Type B pancreatic cell (in vitro differentiated cells): ENCODE measurements at places on chromosomes 4 and X.

- DNase-seq = no peak
Observed at GRCh38 chrX:144715337-144715736, 532.0 kb upstream of the SPANXN1 start.

DNA sequence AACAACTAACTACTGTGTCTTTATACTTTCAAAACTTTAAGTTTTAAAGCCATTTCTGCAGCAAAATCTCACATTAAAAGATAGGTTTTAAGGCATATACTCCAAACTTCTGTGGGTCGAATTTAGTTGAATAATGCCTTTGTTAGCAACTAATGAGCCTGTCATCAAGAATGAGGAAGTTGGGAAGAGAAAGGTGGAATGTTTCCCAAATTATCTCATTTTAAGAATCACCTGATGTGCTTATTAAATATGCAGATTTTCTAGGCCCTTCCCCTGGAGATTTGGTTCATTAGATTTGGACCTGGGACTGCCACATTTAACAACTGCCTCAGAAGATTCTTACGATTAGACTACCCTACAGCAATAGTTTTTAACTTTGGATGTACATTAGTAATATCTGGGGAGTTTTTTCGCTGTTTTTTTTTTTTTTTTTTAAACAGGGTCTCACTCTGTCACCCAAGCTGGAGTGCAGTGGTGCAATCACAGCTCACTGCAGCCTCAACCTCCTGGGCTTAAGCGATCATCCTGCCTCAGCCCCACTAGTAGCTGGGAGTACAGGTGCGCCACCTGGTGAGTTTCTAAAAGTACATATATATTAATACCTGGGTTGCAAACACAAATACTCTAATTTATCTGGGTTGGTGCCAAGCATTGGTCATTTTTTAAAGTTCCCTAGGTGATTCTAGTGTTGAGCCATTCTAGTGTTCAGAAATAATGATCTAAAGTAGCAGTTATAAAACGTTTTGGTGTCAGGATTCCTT lies 16.1 kb upstream of the TASL start:
- DNase-seq = no peak

- no peak for DNase-seq
Observed at GRCh38 chr4:34943741-34944386, 1300.5 kb downstream of the ARAP2 start.

- DNase-seq = no peak
Observed at GRCh38 chrX:109735202-109735744, 2.2 kb upstream of the ACSL4 start.

DNA sequence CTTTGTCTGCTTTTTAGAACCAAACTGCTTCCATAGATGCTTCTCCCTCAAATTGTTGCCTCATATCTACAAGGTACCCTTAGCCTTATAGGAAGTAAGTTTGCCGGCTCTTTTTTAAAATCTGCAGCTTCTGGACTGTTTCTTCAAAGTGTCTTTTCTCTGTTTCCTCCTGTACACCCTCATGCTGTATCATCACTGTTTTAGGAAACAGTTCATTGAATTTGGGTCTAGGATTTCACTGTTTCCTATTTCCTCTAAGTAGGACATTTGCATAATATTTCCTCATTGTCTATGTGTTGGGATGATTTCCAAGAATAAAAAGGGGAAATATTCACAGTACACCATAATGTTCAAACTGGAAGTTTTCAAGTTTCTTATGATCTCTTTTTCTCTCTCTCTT lies 43.0 kb downstream of the BANK1 start:
- no peak for DNase-seq

DNA sequence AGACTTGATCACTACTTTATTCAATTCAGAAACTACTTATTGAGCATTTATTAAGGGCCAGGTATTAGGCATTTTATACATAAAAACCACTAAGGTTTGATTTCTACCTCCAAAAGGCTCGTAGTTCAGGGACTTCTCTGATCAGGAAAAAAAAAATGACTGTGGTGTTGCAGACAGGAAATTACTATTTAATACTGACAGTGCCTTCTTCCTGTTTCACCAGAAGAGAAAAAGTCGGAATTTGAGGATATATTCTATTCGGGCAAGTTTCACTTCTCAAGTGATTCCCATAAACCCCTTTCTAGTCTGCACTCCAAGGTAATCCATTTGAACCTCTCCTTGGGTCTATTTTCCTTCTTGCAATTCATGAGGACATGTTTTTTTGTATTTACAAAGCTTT lies 15.3 kb upstream of the TASL start:
- DNase-seq = no peak

DNA sequence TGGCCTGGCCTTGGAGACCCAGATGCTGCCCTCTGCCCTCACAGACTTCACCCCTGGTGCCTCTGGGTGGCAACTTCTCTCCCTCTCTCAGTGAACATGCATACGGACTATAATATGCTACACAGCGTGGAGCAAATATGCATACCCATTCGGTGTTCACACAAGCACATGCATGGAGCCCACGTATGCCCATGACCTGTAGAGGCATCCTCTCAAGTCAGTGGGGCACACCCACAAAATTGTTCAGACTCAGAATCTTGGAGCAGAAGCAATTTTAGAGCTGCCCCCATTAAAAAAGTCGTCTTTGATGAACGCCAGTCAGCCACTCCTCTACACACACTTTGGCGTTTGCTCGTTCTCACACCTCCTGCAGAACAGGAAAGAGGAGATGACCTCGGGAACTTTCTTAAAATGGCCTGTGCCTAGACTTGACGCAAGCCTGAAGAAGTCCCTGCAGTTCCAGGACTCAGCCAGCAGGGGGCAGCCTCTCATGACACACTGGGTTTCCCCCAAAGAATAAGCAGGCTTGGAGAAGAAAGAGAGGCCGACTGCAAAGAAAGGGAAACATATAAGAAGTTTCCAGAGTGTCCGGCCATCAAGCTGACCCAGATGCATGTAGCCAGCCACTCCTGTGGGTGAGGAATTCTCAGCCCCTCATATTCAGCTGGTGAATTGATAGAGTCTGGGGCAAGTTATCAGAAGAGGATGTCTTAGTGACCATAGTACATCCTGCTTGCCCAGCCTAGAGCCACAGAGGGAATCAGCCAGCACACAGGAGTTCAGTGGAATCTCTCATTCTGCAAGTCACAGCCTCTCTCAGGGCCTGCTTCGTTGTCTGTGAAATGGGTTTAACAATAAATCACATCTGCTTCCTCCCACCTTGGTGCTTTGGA lies 17.3 kb downstream of the APLN start:
- DNase-seq = peak; percentile 79

GRCh38 chr4:184439856-184440594 lies 34.3 kb downstream of the IRF2 start:
- no peak for DNase-seq

DNA sequence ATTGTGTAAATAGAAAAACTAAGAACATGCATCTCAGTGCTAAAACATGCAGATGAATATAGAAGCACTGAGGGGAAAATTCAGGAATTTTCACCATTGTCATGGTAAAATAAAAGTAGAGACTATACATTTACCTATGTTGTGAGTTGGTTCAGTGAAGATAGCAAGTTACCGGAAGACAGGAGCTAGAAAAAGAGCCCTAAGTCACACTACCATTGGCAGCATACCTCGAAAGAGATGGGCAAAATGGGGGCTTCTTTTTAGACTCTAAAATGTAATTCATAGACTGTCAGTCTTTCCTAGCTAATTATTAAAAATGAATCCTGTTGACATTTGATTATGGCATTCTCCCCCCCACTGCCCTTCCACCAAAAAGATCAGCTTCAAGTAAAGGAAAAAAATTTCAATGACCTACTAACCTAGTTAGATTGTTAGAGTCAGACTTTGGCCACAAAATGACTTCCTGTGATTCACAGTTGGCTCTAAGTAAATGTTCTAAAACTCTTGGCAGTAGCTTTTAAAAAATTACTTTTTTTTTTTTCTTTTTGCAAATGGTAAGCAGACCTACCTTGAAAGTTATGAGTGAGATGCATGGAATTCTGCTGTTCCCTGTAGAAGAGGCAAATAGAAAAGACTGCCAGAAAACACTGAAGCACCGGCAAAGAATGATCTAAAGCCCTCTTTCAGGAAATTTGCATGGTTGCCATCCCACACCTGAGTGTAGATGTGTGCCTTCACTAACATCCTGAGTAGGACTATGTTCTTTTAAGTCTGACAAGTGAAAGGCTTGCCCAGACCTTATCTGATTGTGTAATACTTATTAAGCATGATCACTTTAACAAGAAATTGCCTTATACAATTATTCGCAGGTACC lies 26.4 kb upstream of the ARSJ start:
- DNase-seq = no peak

GRCh38 chr4:152075253-152075928 lies 314.6 kb upstream of the GATB start:
- DNase-seq = no peak

GRCh38 chr4:3044870-3045819 lies 29.2 kb downstream of the HTT-AS start:
- no peak for DNase-seq

- no peak for DNase-seq
Observed at GRCh38 chrX:56978172-56978571, 17.2 kb downstream of the SPIN3 start.

DNA sequence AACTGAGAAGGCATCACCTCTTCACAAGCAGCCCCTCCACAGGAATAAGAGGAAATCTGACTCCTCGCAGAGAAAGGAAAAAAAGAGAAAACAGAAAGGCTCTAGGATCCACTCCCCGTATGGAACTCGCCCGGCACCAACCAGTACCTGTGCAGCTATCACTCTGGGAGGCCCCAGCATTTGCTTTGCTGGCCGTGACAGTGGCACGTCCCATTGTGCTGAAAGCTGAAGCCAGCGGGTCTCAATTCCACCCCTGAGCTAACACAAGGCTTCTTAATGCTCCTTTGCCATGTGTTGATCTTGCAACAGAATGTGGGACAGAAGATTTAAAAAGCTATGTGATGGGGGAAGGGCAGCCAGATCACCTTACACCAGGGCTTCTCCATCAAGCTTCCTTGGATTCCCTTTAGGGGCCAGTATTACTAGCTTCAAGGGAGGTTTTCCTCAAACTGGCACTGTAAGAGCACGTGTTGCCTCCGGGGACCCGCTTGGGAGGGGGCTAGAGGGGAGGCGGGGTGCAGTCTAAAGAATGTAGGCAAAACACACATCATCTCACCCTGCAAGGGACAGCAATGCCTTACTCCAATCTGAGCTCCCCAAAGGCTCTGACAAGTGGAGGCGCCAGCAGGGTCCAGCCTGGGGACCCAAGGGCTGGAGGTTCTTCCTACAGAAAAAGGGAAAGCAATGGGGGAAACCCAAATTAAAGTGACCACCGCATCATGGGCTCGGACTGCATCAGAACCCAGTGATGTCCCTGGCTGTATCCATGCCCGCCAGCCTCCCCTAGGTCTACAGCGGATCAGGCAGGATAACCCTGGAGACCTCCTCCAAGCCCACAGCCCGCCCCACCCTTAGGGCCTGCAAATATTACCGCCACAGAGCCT lies 1.2 kb downstream of the USP46 start:
- peak; percentile 71 for DNase-seq

- no peak for DNase-seq
Observed at GRCh38 chrX:120380699-120381098, 18.8 kb downstream of the ATP1B4 start.

DNA sequence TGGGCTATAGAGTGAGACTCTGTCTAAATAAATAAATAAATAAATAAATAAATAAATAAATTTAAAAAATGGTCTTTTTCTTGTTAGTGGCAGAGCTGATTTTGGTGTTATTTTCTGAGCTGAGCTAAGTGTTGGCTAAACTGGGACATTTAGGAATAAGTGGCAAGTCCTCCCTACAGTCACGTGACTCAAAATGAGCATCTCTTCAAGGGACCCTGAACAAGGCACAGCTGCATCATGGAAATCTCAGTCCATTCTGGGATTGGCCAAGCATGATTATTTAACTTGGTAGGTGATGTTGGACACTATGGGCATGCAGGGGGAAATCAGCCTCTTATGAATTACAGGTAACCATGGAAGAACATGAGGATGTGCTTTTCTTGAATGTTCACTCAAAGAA lies 42.0 kb downstream of the HAND2 start:
- no peak for DNase-seq

- peak; percentile 80 for DNase-seq
Observed at GRCh38 chrX:57121162-57121755, at the start of gene SPIN2B. Gene SPIN2B (minus strand): TSS chrX:57121548.

- DNase-seq = no peak
Observed at GRCh38 chr4:126583509-126583908, 1049.2 kb upstream of the INTU start.

DNA sequence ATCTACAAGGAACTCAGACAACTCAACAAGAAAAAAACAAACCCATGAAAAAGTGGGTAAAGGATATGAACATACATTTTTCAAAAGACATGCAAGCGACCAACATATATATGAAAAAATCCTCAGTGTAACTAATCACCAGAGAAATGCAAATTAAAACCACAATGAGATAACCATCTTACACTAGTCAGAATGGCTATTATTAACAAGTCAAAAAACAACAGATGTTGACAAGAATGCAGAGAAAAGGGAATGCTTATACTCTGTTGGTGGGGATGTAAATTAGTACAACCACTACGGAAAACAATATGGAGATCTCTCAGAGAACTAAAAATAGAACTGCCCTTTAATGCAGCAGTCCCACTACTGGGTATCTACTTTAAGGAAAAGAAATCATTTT lies 12.1 kb downstream of the NIPAL1 start:
- DNase-seq = no peak

DNA sequence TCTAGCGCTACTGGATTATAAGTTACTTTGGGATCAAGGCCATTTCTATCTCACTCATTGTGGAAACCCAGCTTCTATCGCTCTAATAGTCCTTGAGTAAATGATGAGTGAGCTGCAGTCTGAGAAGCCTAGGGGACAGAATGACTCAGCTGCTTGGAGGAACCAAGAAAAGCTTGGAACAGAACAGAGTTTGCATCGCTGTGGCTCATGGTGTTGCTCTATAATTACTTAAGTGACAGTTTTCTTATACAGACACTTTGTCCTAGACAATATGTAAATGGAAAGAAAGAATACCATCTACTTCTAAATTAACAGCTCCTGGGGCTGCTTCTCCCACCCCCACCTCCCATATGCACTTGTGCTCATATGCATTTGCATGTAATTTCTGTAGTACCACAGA lies 156.9 kb downstream of the SLIT2 start:
- no peak for DNase-seq

DNA sequence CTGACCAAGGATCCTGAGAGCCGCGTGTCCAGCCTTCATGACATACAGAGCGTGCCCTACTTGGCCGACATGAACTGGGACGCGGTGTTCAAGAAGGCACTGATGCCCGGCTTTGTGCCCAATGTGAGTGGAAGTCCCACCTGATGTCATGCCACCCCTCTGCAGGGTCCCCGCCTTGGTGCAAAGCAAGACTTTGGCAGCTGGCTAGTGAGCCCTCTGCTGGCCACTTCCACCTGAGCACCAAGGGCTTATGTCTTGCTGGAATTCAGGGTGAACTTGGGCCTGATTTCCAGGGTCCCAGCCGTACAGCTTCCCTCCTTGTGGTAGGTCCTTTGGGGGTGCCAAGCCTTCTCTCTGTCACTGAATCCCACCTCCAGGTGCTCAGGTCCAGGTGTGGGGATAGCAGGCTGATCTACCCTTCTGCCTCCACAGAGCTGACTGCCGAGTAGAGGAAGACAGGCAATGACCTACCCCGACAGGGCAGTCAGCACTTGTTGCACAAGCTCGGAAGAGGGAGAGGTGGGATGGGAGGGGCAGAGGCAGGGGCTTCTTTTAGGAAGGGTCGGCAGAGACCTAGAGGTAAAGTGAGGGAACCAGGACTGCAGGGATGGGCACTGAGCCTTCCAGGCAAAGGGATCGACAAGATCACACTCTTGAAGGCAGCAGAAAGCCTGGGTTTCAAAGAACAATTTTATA lies 248.1 kb downstream of the EVC2 start:
- DNase-seq = no peak

- DNase-seq = no peak
Observed at GRCh38 chr4:41358647-41359421, 102.1 kb downstream of the UCHL1 start.

GRCh38 chrX:44903107-44903506 lies 30.1 kb downstream of the KDM6A start:
- DNase-seq = no peak
